ENCODE measurements at places on chromosomes 3 and 15. TPM values are rescaled to one million over a fixed set of nuclear protein-coding genes. Genes with fewer than 3 reads are reported as not detected.
A peak's percentile ranks its signal among the peaks of the same experiment; 100 is the strongest.

DNA sequence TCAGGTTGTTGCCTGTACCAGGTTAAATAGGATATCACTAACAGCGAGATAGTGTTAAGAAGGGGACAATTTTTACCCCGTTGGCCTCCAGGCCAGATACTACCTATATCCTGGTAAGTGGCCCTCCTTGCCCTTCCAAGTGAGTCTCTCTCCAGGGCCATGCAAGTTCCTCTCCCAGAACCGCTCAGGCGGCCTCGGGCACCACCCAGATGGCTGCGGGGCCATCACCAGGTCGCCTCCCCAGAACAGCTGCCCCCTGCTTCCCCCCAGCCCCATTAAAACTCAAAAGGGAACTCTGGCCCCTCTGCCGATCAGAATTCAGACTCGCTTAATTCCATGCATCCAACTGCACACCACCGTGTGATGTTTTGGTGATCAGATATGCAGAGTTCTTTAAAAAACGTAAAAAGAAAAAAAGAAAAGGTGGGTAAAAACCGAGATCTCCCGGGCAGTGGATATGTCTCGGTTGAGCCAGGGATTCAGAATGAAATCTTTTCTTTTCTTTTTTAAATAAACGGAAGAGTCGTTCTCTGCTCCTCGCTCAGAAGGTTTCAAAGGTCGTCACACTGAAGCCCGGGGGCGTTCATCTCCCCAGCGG lies 1.9 kb upstream of the TRIM71 start:
- H3K36me3 ChIP-seq, result peaks cover 5% of the 10 kb centered on the region
- peaks cover 23% of the 10 kb centered on the region for H3K4me1 ChIP-seq
- H3K4me3 ChIP-seq, result peak overlapping the region; percentile 70
- H3K27ac ChIP-seq, result no peak overlapping the region
- no peak for DNase-seq
- H3K27me3 ChIP-seq, result peaks cover 62% of the 10 kb centered on the region

DNA sequence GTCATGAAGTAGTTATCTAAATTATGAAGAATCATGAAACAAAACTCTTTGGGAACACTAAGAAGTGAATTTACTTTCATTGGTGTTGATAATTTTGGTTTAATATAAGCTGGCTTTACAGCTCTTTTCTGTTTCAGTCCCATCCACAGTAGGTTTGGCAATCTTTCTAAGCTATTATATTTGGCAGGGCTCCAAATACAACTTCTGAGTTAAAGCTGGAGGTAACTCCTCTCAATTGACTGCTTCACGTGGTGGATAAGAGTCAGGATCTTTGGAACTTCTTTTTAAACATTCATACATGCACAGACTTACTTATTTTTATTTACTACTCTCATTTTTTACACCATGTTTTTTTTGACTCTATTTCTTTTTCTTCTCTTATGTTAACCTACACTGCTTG lies 106.5 kb upstream of the EPHA3 start:
- H3K4me1 ChIP-seq, result no peaks in the 10 kb centered on the region
- H3K4me3 ChIP-seq, result no peak overlapping the region
- no peaks in the 10 kb centered on the region for H3K36me3 ChIP-seq
- H3K27ac ChIP-seq, result no peak overlapping the region
- no peaks in the 10 kb centered on the region for H3K27me3 ChIP-seq

DNA sequence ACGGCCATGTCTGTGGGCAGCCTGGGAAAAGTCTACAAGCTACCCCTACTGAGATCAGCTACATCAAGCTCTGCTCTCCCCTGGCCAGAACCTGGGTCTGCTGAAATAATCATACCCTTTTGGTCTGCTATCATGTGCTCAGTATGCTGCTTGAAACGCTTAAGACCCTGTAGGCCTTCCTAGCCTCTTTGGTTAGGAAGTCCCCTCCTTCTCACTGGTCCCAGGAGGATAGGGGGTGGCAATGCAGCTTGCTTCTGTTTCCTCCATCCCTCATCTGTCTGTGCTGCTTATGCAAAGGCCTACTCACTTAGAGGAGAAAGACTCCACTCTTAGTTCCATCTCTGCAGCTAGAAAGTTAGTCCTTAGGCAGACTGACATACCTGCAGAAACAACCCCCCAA lies 118.2 kb upstream of the RASGRP1 start:
- peaks cover 3% of the 10 kb centered on the region for H3K36me3 ChIP-seq
- DNase-seq, result no peak
- H3K27me3 ChIP-seq, result no peaks in the 10 kb centered on the region
- peak overlapping the region; percentile 89 for H3K27ac ChIP-seq

DNA sequence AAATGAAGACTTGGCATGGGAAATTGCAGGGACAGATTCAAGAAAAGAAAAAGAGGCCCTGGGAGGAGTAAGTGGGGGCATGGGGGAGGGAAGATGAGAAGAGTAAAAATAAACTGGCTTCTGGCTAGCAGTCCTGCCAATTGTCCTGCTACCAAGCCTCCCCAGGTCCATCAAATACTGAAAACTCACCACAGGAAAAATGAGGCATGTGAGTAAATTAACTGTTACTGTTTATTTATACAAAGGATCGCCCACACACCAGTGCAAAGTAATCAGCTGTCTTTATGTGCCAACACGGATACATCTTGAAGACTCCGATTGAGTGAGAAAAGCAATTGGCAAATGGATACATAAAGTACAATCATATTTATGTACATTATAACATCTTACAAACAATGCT lies 10.7 kb upstream of the KLHL25 start:
- no peak for DNase-seq
- no peaks in the 10 kb centered on the region for H3K36me3 ChIP-seq
- H3K27me3 ChIP-seq, result peaks cover 5% of the 10 kb centered on the region
- H3K4me1 ChIP-seq, result no peaks in the 10 kb centered on the region
- H3K4me3 ChIP-seq, result no peak overlapping the region

- H3K36me3 ChIP-seq, result no peaks in the 10 kb centered on the region
- no peak overlapping the region for H3K27ac ChIP-seq
- peaks cover 9% of the 10 kb centered on the region for H3K27me3 ChIP-seq
- H3K4me3 ChIP-seq, result no peak overlapping the region
- H3K4me1 ChIP-seq, result no peaks in the 10 kb centered on the region
These were observed 60.1 kb upstream of the PFN2 start for GRCh38 chr3:150030841-150031240.

DNA sequence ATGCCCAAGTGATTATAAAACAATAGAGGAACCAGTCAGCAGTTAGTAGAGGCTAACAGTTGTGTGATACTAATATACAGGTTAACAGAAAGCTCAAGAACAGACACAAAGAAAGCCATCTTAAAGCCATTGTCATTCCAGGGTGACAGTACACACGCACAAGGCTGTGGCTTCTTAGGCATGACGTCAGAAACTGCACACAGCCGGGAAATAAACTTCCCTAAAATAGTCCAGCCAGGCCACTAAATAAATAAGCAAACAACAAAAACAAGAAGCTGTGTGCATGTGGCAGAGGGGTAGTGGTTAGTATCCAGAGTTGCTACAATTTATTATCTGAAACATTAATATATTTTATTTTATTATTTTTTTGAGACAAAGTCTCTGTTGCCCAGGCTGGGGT lies 49.8 kb downstream of the PPCDC start:
- peaks cover 30% of the 10 kb centered on the region for H3K36me3 ChIP-seq
- H3K4me1 ChIP-seq, result peaks cover 56% of the 10 kb centered on the region
- no peak overlapping the region for H3K27ac ChIP-seq
- no peak for DNase-seq

DNA sequence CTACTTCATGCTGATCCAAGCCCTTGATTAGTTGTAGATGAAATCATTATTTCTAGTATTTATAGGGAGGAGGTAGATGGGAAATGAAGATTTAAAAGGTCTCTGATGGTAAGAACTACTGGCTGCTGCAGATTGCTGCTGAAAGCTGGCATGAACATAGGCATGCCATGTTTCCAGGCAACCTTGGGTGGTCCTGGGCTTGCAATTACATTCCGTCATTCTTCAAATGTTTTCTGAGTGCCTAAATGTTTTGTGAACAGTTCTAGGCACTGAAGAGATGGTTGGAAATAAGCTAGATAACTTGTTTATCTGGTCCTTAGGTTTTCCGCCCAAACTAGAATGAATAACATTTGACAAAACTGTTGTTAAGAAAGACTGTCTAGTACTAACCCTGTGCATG lies 95.8 kb downstream of the KCNAB1 start:
- H3K4me1 ChIP-seq, result peaks cover 2% of the 10 kb centered on the region
- no peak for DNase-seq
- no peaks in the 10 kb centered on the region for H3K36me3 ChIP-seq
- H3K27me3 ChIP-seq, result peaks cover 20% of the 10 kb centered on the region

GRCh38 chr3:8673083-8673737 lies 28.6 kb upstream of the SSUH2 start:
- H3K36me3 ChIP-seq, result no peaks in the 10 kb centered on the region
- no peak overlapping the region for H3K27ac ChIP-seq
- H3K4me1 ChIP-seq, result no peaks in the 10 kb centered on the region
- no peak for DNase-seq
- no peaks in the 10 kb centered on the region for H3K27me3 ChIP-seq

- no peak overlapping the region for H3K27ac ChIP-seq
- no peak overlapping the region for H3K4me3 ChIP-seq
- H3K36me3 ChIP-seq, result no peaks in the 10 kb centered on the region
- no peaks in the 10 kb centered on the region for H3K4me1 ChIP-seq
- H3K27me3 ChIP-seq, result peaks cover 11% of the 10 kb centered on the region
These were observed 204.8 kb upstream of the TSC22D2 start for GRCh38 chr3:150203273-150203672.

DNA sequence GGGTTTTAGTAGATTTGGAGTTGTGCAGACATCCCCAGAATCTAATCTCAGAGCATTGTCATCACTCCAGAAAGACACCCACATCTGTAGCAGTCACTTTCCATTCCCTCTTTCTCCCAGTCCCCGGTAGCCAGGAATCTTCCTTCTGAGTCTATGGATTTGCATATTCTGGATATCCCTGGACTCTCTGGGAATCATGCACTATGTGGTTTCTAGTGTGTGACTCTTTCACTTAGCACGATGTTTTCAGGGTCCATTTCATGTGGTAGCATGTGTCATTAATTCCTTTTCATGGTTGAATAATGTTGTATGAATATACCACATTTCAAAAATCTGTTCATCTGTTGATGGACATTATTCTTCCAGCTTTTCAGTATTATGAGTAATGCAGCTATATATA lies 29.3 kb downstream of the FBLN2 start:
- H3K27me3 ChIP-seq, result no peaks in the 10 kb centered on the region
- H3K27ac ChIP-seq, result no peak overlapping the region
- no peaks in the 10 kb centered on the region for H3K4me1 ChIP-seq
- no peak for DNase-seq
- no peaks in the 10 kb centered on the region for H3K36me3 ChIP-seq

DNA sequence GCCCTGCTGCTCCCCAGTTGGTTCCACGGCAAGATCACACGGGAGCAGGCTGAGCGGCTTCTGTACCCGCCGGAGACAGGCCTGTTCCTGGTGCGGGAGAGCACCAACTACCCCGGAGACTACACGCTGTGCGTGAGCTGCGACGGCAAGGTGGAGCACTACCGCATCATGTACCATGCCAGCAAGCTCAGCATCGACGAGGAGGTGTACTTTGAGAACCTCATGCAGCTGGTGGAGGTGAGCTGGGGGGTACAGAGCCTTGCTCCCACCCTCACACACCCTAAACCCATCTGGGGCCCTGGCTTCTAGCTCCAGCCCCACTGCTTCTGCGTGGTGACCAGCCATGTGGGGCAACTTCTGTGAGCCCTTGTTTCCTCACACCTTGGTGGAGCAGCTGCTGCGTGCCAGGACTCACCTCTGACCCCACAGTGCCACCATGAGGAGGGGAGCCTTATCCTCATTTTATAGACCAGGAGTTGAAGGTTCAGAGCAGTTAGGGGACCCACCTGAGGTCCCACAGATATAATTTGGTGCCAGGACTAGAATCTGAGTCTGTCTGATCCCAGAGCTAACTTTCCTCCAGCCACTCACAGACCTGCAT lies 13.3 kb upstream of the LMAN1L start:
- peak overlapping the region; percentile 81 for H3K27ac ChIP-seq
- H3K4me1 ChIP-seq, result peaks cover 36% of the 10 kb centered on the region
- H3K27me3 ChIP-seq, result no peaks in the 10 kb centered on the region

DNA sequence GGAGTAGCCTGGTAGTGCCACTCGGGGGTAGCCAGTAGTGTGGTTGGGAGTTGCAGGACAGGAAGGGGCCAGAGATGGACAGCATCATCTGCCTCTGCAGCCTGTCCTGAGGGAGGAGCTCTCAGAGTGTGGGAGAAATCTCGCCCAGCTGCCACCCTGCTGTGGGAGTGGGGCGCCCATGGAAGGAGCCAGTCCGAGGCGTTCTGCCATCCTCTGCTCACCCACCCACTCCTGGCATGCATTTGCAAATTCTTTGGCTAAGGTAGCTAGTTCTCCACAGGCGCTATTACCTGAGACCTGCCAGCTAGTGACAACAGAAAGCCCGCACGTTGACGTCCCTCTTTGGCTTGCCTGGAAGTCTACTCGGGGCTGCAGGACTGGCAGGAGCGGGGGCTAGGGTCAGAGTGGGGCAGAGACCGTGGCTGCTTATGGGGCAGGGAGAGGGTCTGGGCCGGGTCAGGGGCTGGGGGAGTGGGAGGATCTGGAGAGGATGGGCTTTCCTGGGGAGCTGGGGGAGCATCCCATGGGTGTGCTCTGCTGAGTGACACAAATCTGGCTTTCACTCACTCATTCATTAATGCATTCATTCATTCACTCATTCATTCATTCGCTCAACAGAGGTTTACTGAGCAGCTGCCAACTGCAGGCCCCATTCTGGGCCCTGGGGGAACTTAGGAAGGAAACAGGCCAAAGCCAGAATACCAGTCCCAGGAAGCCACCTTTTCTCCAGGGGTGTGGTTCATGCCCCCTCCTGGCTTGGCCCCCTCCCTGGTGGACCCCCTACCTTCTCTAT lies 44.4 kb upstream of the INSYN1 start:
- DNase-seq, result no peak
- no peaks in the 10 kb centered on the region for H3K27me3 ChIP-seq
- H3K4me1 ChIP-seq, result peaks cover 3% of the 10 kb centered on the region
- no peak overlapping the region for H3K4me3 ChIP-seq

DNA sequence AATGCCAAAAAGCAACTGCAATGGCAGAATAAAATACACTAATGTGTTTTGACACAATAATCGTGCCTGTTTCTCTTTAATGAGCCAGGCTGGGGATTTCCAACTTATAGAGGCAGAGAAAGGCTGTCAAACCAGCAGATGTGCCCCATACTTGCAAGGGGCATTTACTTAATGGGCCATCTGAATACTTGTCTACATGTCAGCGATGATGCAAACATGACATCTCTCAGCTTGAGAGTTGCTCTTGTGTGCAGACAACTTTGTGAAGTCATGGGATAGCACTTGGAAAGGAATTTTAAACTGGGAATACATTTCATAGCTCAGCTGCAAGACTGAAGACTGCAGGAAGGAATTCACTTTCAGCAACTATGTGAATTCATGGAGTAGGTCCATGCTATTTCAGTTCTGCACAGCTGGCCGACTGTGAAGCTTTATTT lies 127.4 kb upstream of the ADAMTS9 start:
- H3K27ac ChIP-seq, result no peak overlapping the region
- H3K36me3 ChIP-seq, result no peaks in the 10 kb centered on the region
- H3K4me3 ChIP-seq, result no peak overlapping the region
- DNase-seq, result no peak
- H3K4me1 ChIP-seq, result no peaks in the 10 kb centered on the region

GRCh38 chr3:118817748-118818165 lies 216.9 kb downstream of the IGSF11 start:
- no peaks in the 10 kb centered on the region for H3K36me3 ChIP-seq
- peaks cover 2% of the 10 kb centered on the region for H3K27me3 ChIP-seq
- DNase-seq, result no peak
- H3K27ac ChIP-seq, result no peak overlapping the region
- no peaks in the 10 kb centered on the region for H3K4me1 ChIP-seq

The ADCY5 gene
- not detected for total RNA-seq

The DGKG gene
- 0.05 TPM for total RNA-seq

The MKRN3 gene
- total RNA-seq, result 1.0 TPM

The TRAIP gene
- total RNA-seq, result 21.0 TPM

The CPNE9 gene
- total RNA-seq, result not detected
